ENCODE measurements at places on chromosomes 12 and 14. TPM values are rescaled to one million over a fixed set of nuclear protein-coding genes. Genes with fewer than 3 reads are reported as not detected.

The IL31 gene
- total RNA-seq: not detected

DNA sequence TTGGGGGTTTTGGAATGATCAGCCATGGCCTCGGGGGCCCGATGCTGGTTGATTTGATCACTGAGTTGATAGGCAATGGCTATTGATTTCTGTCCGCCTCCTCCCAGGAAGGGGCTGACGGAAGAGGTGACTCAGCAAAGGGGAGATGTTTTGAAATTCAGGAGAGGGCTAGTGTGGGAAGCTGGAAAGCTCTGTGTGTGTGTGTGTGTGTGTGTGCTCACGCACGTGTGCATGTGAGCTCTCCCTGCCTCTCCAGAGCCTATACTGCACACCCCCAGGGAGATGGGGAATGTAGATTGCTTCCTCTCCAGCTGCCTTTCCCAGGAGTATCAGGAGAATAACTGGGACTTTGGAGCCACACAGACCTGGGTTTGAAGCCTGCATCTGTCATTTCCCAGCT lies 184.9 kb upstream of the MYL2 start:
- DNase-seq: no peak
- no peaks in the 10 kb centered on the region for H3K36me3 ChIP-seq
- H3K27ac ChIP-seq: peak overlapping the region; percentile 47
- no peak overlapping the region for H3K4me3 ChIP-seq
- no peaks in the 10 kb centered on the region for H3K27me3 ChIP-seq

The PLA2G1B gene
- total RNA-seq: 1.8 TPM

The FOXM1 gene
- 100 TPM for total RNA-seq

GRCh38 chr14:32244404-32244803 lies 41.3 kb upstream of the RNU6-8 start:
- peaks cover 9% of the 10 kb centered on the region for H3K27me3 ChIP-seq
- no peaks in the 10 kb centered on the region for H3K4me1 ChIP-seq
- no peak overlapping the region for H3K27ac ChIP-seq
- no peak overlapping the region for H3K4me3 ChIP-seq

All from WTC11 (cell line).